ENCODE measurements at places on chromosomes 5 and 9.

DNA sequence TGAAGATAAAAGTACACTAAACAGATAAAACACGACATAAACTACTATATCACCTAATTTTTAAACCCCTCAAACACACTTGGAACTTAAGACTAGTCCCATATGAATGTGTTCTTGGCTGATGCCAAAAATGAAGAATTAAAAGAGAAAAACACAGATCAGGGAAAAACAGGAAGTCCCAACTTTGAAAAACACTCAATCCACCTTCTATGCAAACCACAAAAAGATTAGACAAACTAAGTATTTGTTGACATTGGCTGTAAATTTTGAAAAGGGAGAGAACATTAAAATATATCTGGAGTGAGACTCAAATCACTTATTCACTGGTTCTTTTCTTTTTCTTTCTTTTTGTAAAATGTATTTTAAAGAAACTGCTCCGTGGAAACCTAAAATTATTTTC is 81.4 kb downstream of the ANKH start:
- no peak for DNase-seq

GRCh38 chr9:115847216-115847615 is 306.4 kb upstream of the PAPPA start:
- no peak for DNase-seq

- DNase-seq = peak; percentile 95
These were observed 141.4 kb downstream of the AOPEP start for GRCh38 chr9:94867842-94868312.

- DNase-seq = no peak
These were observed 103.0 kb downstream of the PCSK1 start for GRCh38 chr5:96329886-96330529.

DNA sequence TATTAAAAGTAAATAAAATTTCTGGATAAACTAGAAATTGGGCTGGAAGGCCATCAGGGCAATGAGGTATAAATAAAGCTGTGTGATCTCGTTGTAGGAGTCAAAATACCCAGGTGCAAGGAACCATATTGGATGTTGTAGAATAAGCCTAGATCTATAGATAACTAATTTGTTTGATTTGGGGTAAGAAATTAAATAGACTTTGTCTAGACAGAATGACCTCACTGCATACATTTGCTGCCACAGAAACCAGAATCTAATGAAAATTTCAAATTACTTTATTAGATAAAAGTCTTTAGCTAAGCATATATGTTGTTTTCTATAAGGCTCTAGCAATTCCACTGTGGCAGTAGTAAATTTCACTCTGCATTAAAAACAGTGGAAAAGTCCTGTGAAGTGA is 225.2 kb upstream of the ITGA1 start:
- no peak for DNase-seq

- DNase-seq = no peak
These were observed 530.4 kb downstream of the ACTL7B start for GRCh38 chr9:108325406-108325805.

- no peak for DNase-seq
These were observed 19.3 kb downstream of the GAPVD1 start for GRCh38 chr9:125280945-125281344.

GRCh38 chr5:15598294-15598902 is 98.4 kb downstream of the FBXL7 start:
- no peak for DNase-seq

DNA sequence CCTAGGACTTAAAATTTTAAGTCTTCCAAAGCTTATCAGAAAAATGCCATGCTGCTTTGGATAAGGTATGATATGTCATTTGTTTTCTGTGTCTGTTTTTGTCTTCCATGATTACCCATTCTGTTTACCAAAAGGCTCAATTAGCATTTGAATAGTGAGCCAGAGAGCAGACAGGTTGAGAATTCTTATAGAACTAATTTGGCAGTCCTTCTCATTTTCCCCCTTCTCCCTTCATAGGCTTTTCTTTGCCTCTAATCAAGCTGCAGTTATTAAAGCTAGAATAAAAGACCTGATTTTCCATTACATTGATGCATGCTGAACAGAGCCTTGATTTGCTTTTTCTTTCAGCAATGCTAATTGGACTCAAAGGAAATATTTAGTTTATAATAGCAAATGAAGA is 993.0 kb downstream of the MAT2B start:
- no peak for DNase-seq

- no peak for DNase-seq
These were observed 46.7 kb downstream of the FNBP1 start for GRCh38 chr9:129996161-129996830.

DNA sequence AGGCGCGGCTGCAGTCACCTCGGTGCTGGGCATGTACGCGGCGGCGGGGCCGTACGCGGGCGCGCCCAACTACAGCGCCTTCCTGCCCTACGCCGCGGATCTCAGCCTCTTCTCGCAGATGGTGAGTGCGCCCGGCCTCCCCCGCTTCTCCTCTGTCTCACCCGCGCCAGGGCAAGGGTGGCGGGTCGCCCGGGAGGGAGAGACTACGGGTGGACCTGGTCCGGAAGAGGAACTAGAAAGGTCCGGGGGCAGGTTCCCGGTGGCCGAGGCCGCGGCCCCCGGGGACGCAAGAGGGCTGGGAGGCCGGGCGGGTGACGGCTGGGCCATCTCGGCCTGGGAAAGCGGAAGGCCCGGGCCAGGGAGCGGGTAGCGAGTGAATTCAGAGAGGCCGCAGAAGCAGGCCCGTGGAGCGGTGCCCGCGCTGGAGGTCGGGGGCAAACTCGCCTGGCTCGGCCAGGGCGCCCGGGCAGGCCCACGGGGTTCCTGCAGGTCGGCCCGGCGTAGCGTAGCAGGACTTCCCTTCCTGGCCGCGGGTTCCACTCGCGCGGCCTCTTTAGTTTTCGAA is 711 bp downstream of the IRX1 start:
- DNase-seq = no peak

GRCh38 chr9:88186495-88187110 is 48.3 kb upstream of the SPATA31C2 start:
- no peak for DNase-seq

DNA sequence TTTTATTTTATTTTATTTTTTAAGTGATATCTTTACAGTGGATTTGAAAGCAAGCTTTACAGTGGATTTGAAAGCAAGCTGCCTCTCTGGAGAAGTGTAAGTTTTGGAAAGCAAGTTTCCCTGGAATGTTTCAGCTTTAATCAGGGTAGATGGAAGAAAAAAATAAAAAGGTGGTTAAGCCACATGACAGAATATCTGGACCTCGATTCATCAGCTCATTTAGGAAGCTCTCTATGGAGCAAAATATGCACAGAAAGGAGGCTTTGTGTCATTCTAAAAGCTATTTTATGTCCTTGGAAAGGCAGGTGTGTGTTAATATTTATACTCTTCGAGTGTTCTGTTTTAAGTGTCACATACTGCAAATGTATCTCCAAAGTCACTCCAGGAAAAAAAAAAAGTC is 409.2 kb upstream of the KLF4 start:
- DNase-seq = no peak

GRCh38 chr9:36163786-36164170 is 5.4 kb upstream of the CCIN start:
- DNase-seq = no peak

DNA sequence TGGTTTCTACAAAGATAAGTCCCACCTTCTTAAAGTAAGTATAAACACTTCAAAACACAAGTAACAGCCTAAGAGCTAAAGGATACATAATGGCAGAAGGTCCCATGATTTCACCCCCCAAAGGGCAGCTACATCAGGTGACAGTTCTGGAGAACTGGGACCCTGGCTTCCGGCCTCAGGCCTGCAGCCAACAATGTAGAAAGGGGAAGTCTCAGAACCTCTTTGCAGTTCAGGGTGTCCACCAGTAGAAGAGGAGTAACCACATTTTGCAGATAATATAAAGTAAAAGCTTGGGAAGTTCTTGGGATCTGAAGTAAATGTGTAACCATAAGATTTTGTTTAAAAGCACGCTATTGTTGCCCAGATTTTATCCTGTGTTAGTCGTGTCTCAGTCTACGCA is 267.4 kb upstream of the VLDLR start:
- no peak for DNase-seq

- no peak for DNase-seq
These were observed 180.6 kb downstream of the PDE4D start for GRCh38 chr5:59712836-59713497.

- no peak for DNase-seq
These were observed 5.1 kb upstream of the CCDC192 start for GRCh38 chr5:127697894-127698600.

- no peak for DNase-seq
These were observed 32.8 kb upstream of the ADAMTS2 start for GRCh38 chr5:179378116-179378440.

DNA sequence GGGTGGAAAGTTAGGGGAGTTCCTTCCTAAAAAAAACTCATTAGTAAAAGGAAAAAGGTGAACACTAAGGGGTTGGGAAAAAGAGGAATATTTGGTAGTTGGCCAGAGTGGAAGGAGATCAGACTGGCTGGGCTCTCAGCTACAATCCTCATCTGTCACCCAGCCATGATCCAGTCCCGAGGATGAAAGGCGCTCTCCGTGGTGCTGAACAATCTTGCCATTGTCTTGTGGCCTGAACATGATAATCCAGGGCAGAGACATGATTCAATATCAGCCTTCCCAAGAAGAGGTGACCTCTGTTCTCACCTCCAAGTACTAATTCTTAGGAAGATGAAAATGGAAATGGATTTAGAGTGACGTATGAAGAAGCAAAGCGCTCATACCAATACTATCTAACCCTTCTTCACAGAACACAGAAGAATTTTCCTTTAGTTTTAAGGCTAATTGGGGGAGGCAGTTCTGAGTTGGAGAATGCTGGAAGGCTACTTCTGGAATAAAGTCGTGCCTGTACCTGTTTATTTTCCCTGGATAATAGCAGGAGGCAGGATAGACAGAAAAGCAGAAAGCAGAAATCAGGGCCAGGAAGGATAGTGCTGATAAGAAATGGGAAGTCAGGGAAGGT is 36.6 kb upstream of the MYORG start:
- no peak for DNase-seq

GRCh38 chr9:131869348-131869747 is 129.5 kb upstream of the RAPGEF1 start:
- no peak for DNase-seq

GRCh38 chr5:2579126-2579525 is 172.4 kb downstream of the IRX2 start:
- no peak for DNase-seq

DNA sequence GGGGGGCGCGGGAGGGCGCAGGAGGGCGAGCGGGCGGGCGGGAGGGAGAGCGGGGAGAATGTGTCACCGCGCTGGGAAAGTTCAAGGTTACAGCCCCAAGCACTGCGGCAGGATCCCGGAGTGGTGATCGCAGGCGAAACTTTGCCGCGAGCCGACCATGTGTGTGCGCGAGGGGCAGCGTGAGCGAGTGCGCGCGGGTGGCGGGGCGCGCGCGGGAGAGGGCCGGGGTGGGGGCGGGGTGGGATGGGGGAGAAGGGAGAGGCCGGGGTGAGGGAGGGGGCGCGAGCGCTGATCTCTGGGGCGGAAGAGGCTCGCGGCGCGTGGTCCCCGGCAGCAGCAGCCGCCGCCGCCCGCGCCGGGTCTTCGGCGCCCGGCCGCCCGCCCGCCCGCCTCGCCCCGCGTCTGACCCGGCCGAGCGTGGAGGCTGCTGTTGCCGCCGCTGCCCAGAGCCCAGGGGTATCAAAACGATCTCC is at the start of gene NFIB:
TSS of gene NFIB (minus strand) at position 191 of the 473 bp plus-strand sequence. CDS start 630 bp downstream, outside the sequence.
- no peak for DNase-seq

DNA sequence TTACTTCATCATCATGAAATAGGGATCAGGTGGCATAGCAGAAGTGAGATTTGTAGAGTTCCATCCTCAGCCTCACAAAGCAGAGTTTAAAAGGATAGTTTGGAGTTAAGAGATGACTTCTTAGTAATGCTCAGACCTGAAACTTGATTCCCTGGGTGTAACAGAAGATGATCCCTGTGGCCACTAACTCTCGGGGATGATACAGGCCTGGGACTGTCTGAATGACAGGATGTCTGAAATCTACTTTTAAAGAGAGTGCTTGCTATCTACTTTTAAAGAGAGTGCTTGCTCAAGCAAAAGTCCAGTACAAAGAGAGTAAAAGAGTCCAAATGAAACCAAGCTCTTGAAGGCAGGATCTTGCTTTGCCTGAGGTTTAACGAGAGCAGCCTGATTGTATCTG is 14.6 kb downstream of the ADAMTS16 start:
- DNase-seq = no peak

GRCh38 chr9:15707000-15707399 is 154.2 kb downstream of the CCDC171 start:
- no peak for DNase-seq
